ENCODE measurements at places on chromosomes 13 and 19.

- no peak for DNase-seq
Measured at GRCh38 chr13:60001889-60002288, 161.8 kb downstream of the DIAPH3 start.

DNA sequence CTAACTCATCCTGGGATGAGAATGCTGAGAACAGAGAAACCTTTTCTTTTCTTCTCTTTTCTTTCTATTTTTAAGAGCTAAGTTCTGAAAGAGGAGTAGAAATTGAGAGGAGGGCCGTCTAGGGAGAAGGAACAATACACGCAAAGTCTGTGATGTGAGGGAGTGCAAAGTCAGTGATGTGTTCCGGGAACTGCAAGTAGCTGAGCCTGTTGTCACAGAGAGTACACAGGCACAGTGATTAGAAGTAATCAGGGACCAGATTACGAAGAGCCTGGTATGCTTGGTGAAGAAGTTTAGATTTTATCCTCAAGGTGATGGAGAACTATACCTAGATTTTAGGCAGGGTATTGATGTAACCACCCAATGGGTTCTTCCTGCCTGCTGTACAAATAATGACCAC, 32.0 kb upstream of the CXCL17 start:
- DNase-seq: no peak

DNA sequence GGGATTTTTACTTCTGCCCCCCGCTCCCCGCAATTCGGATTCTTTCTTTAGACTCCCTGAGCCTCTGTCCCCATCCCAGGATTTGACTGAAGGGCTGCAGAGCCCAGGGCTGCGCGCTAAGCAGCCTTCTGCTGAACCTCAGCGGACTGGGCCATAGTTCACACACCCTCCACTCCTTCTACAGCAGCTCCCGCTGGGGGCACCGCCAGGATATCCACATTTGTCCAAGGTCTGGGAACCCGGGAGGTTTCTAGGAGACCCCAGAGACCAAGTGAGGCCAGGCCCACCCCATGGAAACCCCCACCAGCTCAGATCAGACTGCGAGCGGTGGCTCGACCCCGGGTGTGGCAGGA, 463.3 kb downstream of the ITGBL1 start:
- DNase-seq: no peak

DNA sequence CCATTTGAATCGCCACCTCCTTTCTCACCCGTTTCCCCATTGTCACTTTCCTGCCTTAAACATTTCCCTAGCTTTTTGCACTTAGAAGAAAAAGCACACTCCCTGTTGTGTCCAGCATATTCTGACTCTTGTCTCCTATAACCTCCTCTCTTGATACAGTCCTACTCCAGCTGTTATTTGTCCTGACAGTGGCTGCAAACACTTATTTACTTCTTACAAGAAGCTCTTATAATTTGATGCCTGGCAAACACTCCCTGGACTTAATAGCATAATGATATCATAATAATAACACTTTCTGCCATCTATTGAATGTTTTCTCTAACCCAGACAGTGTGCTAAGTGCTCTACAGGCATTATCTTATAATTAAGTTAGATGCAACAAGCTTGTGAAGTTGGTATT, 76.6 kb downstream of the DGKH start:
- DNase-seq: no peak

DNA sequence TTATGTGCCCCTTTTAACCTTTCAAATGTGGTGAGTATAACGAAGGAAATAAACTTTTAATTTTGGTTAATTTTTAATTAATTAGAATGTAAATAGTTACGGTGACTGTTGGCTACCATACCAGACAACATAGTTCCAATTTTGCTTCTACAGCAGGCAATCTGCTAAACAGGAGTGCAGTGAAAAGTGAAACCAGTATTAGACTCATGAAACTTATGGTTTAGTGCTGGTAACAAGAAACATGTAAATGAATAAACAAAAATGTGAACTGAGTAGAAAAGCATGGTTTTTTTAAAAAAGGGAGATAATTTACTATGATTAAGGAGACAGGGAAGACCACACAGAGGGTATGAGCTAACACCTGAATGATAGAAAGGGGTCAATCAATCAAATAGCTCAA, 478.4 kb downstream of the PCDH9 start:
- no peak for DNase-seq

DNA sequence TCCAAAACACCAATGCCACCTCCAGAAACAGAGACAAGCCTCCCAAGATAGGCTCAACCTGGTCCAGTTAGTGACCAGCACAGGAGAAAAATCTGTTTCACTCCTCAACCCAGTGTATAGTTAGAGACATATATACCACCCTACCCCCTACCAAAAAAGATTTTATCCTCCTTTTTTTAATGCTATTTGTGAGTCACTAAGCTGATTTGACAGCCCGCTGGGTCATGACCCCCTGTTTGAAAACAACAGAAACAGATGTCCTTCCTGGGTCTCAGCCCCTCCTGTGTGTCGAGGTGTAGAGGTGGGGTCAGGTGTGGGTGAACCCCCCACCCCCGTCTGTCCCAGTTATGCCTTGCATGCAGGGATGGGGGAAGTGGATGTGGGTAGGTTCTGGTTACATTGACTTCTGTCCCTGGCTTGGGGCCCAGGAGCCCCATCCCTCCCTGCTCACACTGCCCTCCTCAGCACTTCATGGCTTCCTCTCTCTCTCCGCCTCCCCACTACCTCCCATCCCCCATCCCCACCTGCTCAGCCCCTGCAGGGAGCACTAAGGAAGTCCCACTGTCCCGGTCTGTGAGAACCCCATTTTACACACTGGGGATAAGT, 14.0 kb upstream of the TOMM40 start:
- no peak for DNase-seq

Data from fibroblast of pulmonary artery (primary cell).